ENCODE measurements at places on chromosomes 7 and 10.

DNA sequence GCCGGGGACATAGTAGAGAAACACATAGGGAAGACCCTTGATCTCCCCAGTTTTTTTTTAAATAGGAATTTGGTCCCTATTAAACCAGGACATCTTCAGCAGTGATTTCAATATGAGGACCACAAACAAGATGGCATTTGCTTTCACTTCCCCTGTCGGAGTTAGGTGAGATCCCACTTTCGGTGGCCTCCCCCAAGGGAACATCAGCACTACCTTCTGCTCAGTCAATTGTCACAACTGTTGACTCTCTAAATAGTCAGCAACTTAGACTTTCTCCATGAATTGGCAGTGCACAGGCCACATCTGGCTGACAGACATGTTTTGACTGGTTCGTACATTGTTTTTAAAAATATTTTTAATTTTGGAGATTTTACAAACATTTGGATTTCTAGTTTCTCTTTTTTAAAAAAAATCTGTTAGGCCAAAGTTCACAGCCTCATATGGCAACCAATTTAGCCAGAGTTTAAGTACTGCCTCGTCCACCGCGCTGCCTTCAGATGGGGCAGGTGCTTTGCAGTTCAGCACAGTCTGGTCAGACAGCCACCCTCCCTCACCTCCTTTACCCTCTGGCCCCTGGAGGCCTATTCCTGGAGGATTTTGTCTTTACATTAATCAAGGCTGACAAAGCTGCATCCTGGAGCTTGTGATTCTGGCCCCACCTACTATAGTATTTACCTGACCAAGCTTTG lies 139.2 kb upstream of the PRR15 start:
- DNase-seq, result no peak

GRCh38 chr10:30557884-30558283 lies 71.7 kb downstream of the LYZL2 start:
- DNase-seq, result no peak

- DNase-seq, result peak; percentile 59
Measured at GRCh38 chr10:46544989-46545791, 11.3 kb downstream of the GPRIN2 start.

- DNase-seq, result no peak
Measured at GRCh38 chr7:77351539-77352004, 64.6 kb downstream of the GSAP start.

GRCh38 chr10:53325066-53325465 lies 552.5 kb upstream of the MBL2 start:
- peak; percentile 20 for DNase-seq

DNA sequence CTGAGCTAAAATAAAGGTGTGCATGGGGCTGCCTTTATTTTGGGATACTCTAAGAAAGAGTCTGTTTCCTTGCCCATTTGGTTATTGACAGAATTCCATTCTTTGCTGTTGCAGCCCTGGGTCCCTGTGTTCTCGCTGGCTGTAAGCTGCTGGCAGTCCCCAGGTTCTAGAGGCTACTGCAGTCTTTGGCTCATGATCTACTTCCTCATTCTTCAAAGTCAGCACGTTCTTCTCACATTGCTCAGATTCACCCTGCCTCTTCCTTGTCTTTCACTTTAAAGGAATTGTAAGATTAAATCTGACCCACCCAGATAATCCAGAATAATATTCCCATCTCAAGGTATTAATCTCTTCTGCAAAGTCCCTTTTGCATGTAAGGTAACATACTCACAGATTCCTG lies 620.3 kb downstream of the CCSER2 start:
- DNase-seq, result no peak
